ENCODE measurements at places on chromosomes 12 and 14.

GRCh38 chr12:111766608-111767361 is at the start of gene ALDH2:
TSS of gene ALDH2 (plus strand) at chr12:111766933. CDS start at chr12:111766983, 50 bp downstream.
- DNase-seq: no peak

GRCh38 chr12:11763760-11764520 is 114.5 kb downstream of the ETV6 start:
- no peak for DNase-seq

DNA sequence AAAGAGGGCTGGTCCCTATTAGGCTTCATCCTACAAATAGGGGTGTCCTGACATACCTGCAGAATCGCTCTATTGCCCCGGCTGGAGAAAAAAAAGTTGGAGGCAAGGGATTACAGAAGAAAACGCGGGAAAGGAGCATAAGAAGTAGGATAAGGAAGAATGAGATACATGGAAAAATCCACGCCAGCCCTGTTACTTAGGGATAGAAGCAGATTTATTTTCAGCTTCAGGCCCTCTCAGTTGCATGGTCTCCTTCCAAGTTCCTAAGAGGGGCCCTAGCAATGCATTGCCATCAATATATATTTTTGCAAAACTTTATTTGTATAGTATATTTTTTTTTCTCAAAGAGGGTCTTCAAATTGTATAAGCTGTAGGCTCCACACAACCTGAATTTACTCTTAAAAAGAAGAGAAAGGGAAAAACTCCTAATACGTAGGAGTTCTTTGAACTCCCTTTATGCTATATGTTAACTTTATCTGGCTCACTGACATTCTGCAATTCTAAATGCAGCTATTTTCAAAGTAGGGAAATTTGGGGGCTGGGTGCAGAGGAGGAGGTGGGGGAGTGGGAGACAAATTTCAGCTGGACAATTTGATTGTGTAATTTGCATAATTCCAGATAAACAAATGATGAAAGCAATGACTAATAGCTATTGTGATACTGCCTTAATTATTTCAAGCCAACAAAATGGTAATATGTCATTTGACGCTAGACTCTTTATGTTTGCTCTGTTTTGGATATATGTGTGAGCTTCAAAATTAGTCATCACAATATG is 137.7 kb upstream of the TRHDE start:
- DNase-seq: no peak

DNA sequence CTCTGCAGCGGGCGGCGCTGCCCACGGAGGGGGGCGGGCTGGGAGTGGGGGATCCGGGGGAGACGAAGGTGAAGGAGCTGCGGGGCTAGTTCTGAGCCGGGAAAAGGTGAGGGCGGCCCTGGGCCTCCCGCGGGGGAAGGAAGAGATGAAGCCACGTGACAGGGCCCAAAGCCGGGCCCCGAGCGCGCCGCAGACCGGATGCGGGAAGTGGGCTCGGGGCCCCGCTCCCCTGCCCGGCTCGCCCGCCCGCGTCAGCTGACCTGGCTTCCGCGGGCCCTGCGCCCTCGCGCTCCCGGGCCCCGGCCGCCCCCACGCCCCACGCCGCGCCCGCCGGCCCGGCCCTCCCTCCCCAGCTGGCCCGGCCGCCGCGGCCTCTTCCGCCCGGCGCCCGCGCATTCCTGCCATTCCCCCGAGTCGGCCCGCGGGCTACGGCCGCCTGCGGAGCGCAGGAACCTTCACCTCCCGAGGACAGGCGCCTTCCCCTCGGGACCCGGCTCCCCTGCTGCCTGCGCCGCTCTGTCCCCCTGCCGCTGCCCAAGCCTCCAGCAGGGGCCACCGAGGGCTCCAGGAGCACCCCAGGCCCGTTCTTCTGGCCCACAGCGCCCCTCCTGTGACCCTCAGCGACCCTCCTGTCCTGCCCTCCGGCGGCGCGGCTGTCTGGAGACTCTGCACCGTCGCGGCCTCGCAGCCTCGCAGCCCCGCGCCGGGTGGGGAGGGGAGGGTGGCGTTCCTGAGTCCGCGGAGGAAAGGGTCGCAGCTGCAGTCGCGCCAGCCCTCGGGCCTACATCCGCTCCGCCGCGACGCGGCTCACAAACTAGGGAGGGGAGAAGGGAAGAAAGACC is 20.4 kb downstream of the NINJ2 start:
- DNase-seq: peak; percentile 50

- DNase-seq: peak; percentile 35
These were observed 339.0 kb downstream of the RMST start for GRCh38 chr12:97801471-97802059.
